ENCODE measurements at places on chromosomes 2 and 18.

- no peak for DNase-seq
Measured at GRCh38 chr2:26645762-26646161, 4.6 kb upstream of the CIB4 start.

DNA sequence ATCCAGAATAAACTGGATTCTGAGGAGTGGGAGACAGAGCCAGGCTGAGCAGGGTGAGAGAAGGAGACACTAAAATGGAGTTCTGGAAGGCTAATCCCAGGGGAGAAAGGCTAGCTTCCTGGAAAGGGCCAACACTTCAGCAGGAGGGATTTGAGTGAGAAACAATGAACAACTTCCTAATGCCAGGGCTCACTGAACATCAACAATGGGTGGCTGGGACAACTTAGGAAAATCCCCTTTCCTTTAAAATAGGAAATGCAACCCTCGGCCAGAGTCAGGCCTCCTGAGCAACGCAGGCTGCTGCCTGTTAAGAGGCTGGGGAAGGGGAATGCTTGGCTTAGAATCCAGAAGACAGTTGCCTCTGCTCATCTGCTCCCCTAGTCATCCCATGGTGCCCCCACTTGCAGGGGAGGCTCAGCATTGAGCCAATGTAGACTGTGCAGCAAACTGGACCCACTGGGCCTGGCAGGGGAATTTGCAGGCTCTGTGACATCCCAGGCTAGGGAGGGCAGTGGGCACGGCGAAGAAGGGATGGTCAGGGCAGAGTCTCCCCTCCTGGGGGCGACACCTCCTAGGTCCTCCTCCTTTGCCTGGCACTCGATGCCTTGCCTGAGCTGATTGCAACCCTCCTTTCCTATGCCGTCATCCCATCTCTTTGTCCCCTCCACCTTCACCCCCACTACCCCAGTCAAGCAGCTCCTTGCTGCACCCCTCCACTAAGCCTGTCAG is 182.5 kb downstream of the TNS1 start:
- DNase-seq: no peak

DNA sequence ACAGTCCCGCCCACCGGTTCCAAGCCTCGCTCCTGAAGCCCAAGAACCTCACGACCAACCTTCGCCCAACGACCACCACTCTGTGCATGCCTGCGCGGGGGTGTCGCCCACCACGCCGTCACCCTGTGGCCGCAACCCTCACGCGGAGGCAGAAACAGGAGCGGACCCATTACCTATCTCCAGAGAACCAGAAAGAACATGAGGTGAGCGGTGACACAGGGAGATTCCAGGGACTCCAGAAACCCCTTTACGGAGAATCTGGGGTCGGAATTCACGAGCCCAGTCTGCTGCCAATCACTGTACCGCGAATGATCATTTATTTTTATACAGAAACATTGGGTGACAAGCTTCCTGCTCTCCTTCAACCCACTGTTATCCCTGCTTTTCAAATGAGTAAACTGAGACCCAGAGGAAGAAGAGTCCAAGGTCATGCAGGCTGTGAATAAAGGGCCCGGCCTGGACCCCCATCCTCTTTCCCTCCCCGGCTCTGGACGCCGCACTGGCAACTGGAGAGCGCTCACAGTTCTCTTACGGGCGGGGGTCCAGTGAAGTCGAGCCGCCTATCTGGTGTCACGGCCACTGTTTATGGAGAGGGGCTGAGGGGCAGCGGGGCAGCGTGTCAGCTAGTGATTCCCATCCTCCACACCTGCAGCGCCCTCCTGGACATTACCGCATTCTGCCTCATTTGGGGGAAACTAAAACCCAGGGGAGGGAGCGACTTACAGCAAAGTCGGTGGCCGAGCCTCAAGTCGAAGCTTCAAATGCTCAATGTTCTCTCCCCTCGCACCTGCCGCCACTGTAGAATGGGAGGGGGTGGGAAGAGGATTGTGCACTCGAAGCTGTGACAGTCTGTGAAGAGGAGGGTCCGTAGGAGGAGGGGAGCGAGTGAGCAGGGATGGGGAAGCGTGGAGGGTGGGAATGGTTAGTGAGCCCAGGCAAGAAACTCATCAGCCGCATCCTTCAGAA is 723 bp upstream of the SLC30A3 start:
- DNase-seq: peak; percentile 62

DNA sequence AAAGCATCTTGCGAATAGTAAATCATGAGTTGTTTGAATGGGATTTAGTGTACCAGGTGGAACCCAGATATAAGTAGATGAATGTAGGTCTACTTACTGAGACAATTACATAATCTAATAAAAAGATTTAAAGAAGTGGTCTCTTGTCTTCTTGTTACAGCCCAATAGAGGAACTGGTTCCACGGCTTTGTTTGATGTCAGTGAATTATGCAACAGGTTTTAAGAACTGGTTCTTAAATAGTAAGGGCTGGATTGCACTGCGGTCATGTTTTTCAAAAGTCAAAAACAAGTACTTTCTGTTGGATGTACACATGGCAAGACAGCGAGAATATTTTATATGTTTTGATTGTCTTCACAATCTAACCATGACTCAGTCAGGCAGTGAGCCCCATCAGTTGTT is 15.4 kb upstream of the SLC9A2 start:
- no peak for DNase-seq

GRCh38 chr2:151795646-151796240 is 32.5 kb downstream of the ARL5A start:
- DNase-seq: no peak

- no peak for DNase-seq
Measured at GRCh38 chr18:26562568-26562967, 14.2 kb upstream of the KCTD1 start.

DNA sequence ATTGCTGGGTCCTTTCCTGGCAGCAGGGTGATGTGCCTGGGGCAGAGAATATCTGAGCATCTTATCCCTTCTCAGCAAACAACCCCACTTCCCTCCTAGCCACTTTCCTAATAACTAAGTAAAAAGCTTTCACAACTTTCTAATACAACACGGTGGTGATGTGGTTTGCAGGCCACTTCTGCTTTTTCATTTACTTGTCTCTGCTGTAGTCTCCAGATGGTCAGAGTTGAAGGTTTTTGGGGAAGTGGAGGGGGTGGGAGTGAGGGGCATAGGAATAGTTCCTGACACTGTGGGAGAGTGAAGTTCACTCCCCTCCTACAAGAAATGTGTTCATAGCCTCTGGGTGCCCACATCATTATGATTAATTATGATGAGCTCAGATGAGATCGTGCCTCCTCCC is 11.6 kb downstream of the OXER1 start:
- DNase-seq: no peak

DNA sequence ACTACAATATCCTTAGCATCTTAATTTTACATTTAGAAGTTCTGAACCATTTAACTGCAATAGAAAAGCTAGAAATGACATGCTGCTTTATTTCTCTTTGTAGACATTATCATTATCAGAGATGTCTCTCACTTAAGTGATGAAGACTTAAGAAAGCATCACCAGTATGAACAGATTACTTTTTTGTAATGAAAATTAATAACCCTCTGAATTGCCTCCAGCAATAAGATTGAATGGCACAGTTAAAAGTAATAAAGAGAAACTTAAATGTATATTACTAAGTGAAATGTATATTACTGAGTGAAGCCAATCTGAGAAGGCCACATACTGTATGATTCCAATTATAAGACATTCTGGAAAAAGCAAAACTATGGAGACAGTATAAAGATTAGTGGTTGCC is 89.4 kb downstream of the PID1 start:
- DNase-seq: no peak

GRCh38 chr2:198137733-198138132 is 333.3 kb downstream of the PLCL1 start:
- DNase-seq: no peak

All from naive thymus-derived CD8-positive, alpha-beta T cell (primary cell).